Left renal pelvis (tissue), 4 donors: ENCODE measurements at places on chromosomes 5 and 9. TPM values are rescaled to one million over a fixed set of nuclear protein-coding genes. Genes with fewer than 3 reads are reported as not detected.

- DNase-seq, result peak; percentile 80
Measured at GRCh38 chr9:130824643-130825350, 10.3 kb upstream of the ABL1 start.

DNA sequence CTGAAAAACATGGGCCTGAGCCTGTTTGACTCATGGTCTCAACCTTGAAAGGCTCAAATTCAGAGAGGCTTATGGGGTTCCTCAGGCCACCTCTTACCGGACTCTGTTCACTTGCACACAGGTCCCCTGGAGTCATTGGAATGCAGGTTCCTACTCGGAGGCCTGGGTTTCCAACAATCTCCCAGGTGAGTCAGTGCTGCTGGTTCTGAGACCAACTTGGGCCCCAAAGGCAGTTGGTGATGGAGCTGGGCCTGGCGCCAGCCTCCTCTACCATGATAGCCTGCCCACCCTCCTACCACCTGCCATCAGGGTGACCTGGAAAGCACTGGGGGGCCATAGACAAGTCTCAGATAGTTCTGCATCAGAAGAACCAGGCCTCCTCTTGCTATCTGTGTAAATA is 188.4 kb downstream of the RGS3 start:
- no peak for DNase-seq

DNA sequence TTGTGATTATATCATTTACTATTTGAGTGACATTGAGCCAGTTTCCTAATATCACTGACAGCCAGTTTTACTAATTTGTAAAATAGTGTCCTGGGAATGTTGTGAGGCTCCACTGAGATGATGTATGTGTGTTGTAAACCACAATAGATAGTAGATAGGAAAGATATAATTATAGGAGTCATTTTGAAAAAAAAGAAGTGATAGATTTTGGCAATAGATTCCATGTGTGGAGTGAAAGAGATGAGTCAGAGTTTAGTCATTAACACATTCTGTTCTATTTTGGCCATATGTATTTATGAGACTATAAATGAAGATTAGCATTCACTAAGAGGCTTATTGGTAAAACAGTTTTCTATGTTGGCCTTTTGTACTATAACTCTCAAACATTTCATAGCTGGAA is 388.2 kb downstream of the FAM170A start:
- DNase-seq, result no peak

Gene CER1
- polyA plus RNA-seq, result not detected

Gene PCDHA13
- not detected for polyA plus RNA-seq

DNA sequence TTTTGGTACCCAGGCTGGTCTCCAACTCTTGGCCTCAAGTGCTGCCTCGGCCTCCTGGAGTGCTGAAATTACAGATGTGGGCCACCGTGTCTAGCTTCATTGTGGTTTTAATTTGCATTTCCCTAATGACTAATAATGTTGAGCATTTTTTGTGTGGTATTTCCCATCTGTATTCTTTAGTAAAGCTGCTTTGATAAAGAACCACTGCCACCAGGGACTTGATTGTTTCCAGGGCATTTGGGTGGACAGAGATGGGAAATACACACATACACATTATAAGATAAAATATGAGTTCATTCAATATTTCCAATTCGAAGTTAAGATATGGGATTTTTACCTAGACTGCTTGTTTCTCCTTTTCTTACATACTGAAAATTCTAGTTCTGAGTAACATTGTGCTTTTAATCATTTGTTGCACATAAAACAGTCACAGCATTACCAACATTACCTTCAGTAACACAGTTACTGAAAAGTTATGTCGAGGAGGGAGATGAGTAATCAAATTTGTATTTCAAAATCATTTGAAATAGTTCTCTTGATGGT is 28.9 kb downstream of the HABP4 start:
- no peak for DNase-seq

DNA sequence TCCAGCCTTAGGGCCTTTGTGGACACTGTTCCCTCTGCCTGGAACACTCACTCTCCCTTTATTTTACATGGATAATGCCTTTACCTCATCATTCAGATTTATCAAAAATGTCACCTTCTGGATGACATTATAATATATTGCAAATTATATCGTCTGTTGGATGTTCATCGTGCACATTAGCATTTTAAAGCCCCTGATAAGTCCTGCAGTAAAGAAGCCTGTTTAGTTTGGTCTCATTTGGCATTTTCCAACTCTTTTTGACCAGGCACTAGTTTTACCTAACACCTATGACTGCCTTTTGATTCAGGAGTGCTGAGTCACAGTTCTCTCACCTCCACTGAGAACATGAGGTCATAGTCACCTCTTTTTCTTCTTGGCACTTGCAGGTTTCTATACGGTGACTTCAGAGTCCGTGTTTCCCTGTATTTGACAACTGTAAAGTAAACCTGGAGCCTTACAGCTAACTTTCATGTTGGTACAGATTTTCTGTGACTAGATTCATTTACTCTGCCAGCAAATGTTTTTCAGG is 57.7 kb upstream of the STC2 start:
- no peak for DNase-seq

- no peak for DNase-seq
Measured at GRCh38 chr5:127562252-127562651, 44.8 kb downstream of the PRRC1 start.
